ENCODE measurements at places on chromosomes 6 and 20.

DNA sequence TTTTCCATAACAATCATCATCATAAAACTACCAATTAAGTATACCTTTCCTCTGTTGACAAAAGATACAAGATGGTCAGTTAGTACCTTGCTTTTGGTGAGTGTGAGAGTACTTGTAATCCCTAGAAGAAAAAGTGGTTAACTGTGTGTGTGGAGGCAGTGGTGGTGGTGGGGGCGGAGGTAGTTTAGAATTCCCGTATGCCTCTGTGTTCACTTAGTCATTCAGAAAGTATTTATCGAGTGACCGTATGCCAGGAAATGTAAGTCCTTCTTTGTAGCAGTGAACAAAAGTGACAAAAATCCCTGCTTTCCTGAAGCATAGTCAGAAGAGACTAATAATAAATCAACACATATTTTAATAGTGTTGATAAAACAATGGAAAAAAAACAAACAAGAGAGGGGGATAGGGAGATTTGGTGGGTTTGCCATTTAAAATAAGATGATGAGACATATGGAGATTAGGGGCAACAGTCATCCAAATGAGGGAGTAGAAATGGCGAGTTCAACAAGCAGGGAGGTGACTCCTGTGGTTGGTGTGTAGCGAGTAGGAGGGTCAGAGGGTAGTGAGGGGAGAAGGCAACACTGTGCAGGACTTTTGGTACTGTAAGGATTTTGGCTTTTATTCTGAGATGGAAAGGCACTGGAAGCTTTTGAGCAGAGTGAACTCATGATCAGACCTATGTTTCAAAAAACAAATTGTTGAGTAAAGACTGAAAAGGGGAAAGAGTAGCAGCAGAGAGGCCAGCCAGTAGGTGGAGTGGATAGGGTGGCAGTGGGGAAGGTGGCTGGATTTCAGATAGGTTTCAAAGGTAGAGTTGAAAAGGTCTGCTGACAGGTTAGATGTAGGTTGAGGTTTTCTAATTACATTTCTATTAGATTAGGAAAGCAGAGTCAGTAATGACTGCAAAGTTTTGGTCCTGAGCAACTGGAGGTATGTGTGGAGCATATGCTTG is 40.3 kb upstream of the SIM1 start:
- DNase-seq = peak; percentile 20

GRCh38 chr6:166775180-166775922 is 148.3 kb upstream of the RPS6KA2 start:
- DNase-seq = no peak

DNA sequence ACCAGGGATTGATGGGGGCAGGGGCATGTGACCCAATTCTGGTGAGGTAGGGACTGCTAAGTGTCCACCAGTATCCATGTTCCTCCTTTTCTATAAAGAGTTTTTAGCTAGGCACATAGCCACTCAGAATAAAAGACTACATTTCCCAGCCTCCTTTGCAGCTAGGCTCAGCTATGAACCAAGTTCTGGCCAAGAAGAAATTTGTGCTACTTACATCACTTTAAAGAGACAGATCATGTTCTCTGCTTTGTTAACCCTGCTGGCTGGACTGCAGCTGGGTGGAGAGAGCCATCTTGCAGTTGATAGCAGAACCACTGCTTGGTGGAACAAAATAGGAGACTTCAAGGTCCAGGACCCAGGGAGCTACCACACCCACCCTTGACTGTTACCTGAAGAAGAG is 5.3 kb upstream of the CCM2L start:
- DNase-seq = no peak

GRCh38 chr6:45983062-45983461 is 32.6 kb downstream of the CLIC5 start:
- DNase-seq = no peak

DNA sequence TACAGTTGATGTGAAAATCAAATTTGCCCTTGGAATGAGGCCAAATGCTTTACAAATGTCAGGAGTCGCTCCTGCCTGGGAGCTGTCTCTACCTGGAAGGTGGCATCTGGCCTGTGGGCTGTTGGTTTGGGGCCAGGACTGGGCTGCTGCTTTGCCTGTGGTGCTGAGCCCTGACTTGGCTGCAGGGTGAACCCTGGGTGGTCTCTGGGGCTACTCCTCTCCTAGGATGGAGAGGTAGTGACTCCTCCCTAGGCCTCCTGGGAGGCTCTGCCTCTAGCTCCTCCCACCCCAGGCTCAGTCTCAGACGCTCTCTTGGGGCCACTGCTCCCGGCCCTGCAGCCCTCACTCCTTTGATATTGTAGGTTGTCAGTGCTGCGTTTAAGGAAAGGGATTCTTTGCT is 47.5 kb downstream of the EFCAB8 start:
- DNase-seq = no peak

DNA sequence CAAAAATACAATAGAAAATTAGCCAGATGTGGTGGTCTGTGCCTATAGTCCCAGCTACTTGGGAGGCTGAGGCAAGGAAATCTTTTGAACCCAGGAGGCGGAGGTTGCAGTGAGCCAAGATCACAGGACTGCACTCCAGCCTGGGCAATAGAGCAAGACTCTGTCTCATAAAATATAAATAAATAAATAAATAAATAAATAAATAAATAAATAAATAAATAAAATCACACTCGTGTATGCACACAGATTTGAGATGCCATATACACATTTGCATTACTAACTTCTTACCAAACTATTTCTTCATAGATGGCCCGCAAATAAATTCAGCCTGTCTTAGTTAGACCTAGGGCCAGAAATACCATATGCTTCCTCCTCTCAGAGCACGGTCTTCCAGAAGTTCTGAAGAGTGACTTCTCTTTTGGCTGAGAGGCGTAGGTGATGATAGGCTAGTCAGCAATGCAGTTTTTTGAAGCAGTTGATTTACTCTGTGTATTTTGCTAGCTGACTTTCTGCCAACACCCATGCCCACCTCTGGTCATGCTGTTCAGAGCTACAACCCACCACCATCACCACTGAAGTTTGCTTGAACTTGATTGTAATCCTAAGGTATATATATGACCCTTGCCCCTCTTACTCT is 150.1 kb downstream of the SASH1 start:
- DNase-seq = no peak

DNA sequence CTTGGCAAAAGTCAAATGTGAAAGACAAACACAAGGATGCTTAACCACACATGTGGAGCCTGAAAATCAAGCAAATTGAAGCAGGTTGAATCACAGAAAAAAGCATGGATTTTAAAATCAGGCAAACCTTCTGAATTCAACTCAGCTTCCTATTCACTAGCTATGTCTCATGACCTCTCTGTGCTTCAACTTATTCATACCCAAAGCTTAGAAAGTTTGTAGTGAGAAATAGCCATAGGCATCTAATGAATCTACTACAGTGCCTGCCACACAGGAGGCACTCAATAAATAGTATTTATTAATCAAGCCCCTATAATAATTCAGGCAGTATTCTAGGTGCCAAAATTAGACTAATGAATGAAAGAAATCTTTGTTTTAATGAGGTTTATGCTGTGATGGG is 112.2 kb upstream of the TNFAIP3 start:
- DNase-seq = no peak

DNA sequence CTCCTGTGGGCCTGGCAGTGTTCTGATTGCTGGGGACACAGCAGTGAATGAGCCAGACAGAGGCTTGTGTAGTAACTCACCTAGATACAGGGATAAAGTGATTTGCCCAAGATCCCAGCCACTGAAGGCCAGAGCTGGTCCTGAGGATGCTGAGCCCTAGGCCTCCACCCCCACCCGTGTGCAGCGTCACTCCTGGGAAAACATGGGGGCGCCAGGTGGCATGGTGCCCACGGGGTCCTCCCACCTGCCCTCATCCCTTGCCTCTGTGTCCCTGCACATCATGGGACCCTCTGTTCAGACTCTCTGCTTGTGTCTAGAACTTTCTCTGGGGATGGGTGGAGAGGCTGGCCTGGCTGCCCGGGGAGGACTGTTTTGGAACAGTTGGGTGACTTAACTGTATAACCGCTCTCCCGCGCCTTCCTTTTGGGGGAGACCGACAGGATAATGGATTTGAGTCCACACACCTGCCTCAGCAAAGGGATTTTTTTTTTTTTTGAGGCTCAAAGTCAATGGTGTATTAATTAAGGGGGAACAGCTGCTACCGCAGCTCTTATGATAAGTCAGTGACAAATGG is 19.6 kb downstream of the LEMD2 start:
- DNase-seq = no peak

GRCh38 chr20:51385646-51386530 is 156.6 kb downstream of the NFATC2 start:
- DNase-seq = no peak

DNA sequence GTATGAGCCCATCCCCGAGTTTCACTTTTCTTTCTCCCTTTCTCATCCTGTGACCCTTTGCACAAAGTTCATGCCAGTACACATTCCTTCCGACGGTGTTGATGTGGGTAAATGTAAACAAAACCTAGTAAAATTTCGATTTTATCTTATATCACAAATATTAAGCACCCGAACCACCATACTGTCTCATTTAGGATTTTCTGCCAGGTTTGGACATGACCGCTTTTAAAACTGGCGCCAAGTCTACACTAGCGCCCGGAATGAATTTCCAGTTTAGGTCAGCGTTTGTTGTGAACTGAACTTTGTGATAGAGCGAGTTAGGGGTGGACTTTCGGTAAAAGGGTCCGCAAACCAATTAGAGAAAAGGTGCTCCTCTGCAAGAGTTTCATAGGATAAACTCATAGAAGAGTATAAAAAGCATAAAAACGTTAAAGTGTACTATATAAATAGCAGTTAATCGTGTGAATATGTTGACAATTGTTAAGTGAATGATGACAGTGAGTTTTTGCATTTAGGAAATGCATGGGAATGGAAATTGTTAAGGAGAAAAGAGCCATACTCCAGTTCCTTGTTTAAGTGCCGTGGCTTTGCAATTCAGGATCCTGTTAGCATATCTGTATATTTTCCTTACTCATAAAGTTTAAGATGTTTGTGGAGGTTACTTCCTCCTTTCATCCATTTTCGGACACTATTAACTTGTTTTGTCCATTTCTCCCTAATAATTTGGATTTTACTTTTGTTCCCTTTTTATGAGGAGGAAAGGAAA is 937 bp downstream of the AKAP7 start:
- DNase-seq = no peak

DNA sequence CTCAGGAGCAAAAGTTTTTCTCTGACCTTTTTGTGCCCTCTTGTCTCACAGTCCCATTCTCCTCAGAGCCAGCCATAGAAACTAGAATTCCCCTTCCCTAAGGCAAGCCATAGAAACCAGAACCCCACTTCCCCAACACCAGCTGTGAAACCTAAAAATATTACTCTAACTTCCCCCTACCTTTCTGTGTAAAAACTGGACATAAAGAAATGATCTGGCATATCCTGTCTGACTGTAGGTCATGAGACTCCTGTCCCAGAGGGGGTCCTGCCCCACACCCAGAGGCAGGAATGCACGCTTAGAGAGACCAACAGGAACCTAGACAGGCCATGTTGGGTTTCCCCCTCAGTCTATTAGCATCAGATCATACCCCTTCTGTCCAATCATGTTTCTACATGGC is 140.6 kb upstream of the SLC22A16 start:
- DNase-seq = no peak

GRCh38 chr6:51936531-51937290 is 150.7 kb downstream of the PKHD1 start:
- DNase-seq = peak; percentile 32

GRCh38 chr6:95279616-95280015 is 297.7 kb upstream of the MANEA start:
- DNase-seq = no peak

DNA sequence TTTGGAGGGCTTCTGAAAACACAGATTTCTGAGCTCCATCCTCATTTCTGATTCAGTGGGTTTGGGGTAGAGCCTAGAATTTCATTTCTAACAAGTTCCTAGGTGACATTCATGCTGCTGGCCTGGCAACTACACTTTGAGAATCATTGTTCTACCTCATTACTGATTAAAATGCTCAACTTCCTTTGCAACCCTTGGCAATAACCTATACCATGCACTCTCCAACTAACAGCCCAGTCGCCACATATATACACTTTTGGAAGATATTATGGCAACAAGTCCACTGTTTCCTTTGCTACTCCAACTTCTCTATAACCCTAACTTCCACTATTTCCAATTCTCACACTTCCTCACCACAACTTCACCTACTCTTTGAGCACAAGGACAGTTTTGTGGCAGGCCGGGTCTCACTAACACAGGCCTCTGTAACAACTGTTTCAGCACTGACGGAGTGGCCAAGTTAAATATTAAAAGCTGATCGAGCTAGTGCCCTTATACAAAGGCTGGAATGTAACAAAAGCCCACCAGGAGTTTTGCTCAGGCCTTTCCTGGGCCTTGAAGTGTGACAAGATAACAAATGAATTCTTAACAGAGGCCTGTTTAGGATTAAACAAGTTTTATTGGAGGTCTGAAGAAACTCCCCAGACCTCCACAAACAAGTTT is 32.1 kb upstream of the RAB23 start:
- DNase-seq = no peak

- DNase-seq = peak; percentile 58
Observed at GRCh38 chr6:34817446-34817845, 25.6 kb downstream of the BLTP3A start.

DNA sequence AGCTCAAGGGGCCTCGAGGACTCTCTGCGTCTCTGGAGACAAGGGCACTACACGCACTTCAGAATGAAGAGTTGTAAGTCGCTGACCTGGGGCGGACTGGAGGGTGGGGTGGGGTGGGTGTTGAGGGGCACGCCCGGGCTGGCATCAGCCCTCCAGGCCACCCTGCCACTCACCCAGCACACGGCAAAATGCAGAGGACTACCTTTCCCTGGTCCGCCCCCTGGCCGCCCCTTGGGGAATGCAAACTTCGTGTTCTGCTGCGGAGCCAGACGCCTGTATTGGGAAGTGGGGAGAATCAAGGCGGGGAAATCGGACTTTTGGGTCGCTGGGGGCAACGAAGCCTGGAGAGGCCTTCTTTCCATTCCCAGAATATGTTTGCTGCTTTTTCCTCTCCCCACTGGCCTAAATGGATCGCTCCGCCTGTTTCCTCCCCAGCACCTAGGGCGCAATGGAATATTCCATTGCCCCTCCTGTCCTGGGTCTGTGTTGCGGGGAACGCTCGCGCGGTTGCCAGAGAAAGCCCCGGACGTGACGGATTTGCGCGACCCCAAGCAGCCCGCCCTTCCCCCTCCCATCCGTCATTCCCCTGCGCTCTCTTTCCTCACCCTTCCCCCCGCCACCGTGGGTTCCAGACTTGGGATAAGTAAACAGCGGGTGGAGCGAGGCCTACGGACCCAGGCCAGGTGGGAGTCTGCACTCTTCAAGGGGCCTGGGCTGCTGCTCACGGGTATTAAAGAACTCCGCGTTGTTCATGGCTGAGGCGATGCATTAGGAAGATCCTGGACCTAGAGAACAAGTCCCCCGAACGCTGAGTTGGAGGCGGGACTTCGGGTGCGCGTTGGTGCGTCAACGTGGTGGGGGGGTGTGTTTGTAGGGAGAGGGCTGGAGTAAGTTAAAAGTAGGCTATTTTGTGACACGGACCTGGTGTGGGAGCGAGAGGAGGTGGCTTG is at the start of gene PPT2:
PPT2 (plus strand) TSS at position 578 of the 950 bp plus-strand sequence. CDS start 454 bp downstream, outside the sequence.
- no peak for DNase-seq

DNA sequence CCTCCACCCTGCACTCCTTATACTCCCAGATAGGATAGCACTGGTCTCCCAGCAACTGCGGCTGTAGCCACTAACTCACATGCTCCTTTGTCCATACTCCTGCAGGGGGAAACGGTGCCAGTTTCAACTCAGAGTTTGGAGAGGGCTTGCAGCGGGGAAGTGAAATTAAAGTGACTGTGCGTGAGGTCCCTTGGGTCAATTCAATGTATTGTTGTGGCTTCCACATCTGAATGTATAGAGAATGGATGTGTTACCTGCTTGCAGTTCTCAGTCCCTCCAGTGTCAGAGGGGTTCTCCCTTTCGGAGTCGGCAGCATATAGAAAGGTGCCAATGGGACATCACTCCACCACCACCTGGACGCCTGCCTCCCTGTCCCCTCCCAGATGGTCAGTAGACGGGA is 93.6 kb upstream of the CNKSR3 start:
- DNase-seq = no peak

- no peak for DNase-seq
Observed at GRCh38 chr6:53912661-53913060, 117.9 kb downstream of the LRRC1 start.

Measured in epithelial cell of proximal tubule (primary cell).